Right kidney (tissue), 9 donors: ENCODE measurements at places on chromosomes 7 and 10.
A peak's percentile ranks its signal among the peaks of the same experiment; 100 is the strongest.

DNA sequence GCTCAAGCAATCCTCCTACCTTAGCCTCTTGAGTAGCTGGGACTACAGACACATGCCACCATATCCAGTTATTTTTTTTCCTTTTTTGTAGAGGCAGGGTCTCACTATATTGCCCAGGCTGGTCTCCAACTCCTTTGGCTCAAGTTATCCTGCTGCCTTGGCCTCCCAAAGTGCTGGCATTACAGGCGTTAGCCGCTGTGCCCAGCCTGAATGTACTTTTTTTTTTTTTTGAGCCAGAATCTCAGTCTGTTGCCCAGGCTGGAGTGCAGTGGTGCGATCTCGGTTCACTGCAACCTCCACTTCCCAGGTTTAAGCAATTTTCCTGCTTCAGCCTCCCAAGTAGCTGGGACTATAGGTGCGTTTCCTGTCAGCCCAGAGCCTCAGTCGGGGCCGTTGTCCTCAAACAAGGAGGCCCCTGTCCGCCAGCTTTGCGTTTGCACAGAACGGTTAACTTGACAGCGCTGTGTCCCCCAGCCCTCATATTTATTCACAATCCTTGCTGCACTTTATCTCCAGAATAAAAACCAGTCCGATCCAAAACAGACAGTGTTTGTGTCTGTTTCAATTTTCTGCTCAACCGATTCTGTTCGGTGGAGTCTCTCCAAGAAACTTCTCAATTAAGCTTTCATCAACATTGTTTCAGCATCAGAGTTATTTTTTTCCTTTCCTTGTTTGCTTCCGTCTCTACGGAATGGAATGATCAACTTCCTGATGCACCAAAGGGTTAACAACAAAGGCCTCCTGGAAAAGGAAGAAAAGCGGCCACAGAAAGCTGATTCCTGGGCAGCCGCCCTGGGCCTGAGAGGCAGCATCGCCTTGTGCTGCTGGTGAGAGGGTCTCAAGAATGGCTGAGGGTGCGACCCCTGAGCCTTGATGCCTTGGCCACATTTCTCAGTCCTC lies 64.5 kb downstream of the PDIA4 start:
- peak; percentile 50 for DNase-seq

GRCh38 chr10:46530249-46531186 lies 25.9 kb downstream of the GPRIN2 start:
- DNase-seq = no peak

DNA sequence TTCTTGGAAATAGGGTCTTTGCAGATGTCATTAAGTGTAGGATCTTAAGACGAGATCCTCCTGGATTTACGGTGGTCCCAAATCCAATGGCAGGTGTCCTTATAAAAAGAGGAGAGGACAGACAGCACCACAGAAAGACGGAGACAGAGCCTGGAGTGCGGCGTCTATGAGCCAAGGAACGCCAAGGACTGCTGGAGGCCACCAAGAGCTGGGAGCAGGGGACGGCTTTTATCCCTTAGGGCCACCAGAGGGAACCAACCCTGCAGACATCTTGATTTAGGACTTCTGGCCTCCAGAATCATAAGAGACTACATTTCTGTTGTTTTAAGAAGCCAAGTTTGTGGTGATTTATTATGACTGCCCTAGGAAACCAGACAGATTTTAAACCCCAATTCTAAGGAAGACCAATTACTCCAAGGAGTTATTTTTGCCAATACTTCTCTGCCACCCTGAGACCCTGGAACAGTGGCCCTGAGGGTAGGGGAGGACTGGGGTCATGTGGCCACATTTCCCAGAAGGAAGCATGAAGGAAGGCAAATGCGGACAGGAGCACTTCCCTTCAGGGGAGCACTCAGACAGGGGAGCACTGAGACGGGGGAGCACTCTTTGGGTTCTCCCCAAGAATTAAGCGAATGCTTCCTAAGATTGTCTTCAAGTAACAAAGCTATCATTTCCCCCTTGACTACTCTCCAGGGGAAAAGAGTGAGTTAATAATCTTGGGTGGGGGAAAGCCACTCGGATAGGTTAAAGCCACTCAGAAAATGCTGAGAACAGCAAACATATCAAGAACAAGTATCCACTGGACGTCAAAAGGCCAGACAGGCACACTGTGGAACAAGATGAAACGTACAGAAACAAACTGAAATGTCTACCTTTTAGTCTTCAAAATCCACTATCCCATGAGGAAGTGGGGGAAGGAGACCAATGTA lies 67.5 kb downstream of the CHST15 start:
- DNase-seq = no peak

- no peak for DNase-seq
These were observed 51.0 kb downstream of the AMZ1 start for GRCh38 chr7:2738766-2739549.

DNA sequence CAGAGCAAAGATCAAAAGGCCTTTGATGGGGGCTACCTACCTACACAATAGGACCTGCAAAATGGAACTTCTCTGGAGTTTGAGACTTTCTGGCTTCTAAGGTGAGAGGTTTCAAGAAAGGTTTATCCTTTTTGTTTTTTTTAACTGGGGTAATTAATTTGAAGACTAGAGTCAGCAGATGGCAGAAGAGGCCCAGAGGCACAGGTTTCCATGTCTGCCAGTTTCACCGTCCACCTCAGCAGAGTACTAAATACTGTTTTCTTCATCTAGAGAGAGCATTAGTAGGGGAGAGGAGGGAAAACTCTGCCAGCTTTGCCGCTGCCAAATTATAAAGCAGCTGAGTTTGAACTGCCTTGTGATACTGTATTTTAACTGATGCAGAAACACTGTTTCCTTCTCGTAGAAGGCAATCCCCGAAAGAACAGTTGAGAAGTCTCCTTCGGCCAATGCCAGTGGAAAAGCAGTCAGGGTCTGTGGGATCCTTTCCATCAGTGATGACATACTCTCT lies 138.7 kb downstream of the SLC25A13 start:
- DNase-seq = no peak

DNA sequence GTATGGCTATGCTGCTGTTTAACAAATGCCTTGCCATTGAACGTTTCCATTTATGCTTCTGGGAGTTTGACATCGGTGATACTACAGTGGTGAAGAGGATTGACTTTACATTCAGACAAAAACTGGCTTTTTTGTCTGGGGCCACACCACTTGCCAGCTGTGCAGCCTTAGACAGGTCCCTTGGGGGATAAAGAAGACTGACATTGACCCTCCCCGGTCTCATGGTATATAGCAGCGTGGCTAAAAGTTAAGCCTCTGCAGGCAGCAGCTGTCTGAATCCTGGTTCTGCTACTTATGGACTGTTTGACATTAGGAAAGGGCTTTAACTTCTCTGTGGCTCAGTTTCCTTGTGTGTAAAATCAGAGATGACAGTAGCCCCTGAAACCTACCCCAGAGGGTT lies 42.0 kb upstream of the PTF1A start:
- no peak for DNase-seq

DNA sequence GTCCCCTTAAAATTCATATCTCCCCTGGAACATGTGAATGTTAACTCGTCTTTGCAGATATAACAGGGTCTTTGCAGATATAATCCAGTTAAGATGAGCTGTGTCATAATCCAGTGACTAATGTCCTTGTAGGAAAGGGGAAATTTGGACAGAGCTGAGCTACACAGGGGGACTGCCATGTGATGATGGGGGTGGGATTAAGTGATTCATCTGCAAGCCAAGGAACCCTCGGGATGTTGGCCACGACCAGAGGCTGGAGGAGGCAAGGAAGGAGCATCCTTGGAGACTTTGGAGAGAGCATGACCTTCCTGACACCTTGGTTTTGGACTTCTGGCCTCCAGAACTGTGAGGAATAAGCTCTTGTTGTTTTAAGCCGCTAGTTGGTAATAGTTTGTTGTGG lies 153.9 kb upstream of the PCBD1 start:
- DNase-seq = no peak

DNA sequence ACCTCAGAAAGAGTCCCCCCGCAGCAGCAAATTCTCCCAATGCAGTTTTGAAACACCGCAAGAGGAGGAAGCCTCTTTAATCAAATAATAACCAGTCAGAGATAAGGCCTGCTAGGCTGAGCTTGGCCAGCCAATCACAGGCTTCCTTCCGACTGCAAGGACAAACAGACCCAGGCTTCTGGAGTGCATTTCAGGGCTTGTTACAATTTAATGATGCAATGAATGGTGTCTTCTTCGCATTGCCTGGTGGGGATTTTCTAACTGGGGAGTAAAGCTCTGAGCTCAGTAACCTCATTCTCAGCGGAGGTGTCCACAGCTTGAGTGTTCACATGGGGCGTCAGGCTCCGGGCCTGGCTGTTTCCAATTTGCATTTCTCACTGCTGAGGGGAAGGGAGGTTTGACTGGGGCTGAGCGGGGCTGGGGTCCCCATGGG lies 31.8 kb upstream of the GPAM start:
- no peak for DNase-seq

DNA sequence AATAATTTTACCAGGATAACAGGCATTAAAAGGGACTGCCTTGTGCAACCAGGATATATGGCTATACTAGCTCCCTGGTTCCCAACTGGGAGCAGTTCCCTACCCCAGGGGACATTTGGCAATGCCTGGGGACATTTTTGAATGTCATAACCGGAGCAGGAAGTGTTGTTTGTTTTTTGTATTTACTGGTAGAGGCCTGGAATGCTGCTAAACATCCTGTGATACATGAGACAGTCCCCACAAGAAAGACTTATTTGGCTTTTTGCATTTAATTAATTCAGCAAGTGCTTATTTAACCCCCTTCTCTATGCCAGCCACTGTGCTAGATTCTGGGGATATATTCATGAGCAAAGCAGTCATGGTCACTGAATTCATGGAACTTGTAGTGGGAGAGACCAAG lies 181.2 kb downstream of the BBS9 start:
- DNase-seq = no peak

DNA sequence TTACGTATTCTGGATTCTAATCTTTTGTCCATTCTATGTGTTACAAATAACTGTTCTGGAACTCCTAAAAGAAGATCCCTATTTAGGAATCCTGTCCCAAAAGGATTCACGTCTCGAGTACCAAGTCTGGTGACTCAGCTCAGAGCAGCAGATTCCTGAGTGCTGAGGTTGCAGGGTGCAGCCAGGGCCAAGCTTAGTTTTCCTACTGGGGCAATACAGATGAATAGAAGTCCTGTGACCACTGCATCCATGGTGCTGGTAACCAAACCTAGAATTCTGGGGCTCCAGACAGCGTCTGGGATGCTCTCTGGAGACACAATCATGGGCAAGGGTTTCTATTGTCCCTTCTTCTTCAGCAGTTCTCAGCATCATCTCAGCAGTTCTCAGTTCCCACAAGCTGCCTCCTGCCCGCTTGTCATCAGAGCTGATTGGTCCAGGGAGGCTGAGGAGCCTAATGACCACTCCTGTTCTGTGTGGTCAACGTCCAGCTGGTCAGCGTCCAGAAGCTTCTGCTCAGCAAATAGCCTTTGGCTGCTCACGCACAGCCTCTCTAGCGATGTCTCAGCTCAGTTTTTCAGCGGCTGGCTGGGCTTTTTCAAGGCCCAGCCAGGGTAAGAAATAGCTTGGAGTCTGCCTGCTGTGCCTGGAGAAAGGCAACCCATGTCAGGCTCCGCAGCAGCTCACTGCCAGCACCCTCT lies 50.4 kb upstream of the C7orf33 start:
- no peak for DNase-seq

DNA sequence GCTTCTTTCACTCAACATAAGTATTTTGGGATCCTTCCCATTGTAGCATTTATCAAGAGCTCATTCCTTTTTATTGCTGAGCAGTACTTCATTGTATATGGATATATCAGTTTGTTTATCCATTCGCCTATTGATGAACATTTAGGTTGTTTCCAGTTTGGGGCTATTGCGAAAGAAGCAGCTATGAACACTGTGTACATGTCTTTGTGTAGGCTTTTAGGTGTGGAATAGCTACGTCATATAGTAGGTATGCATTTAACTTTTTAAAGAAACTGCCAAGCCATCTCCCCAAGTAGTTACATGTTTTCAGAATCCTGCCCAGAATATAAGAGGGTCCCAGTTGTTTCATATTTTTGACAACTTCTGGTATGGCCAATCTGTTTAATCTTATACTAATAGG lies 468.1 kb downstream of the IPMK start:
- no peak for DNase-seq

DNA sequence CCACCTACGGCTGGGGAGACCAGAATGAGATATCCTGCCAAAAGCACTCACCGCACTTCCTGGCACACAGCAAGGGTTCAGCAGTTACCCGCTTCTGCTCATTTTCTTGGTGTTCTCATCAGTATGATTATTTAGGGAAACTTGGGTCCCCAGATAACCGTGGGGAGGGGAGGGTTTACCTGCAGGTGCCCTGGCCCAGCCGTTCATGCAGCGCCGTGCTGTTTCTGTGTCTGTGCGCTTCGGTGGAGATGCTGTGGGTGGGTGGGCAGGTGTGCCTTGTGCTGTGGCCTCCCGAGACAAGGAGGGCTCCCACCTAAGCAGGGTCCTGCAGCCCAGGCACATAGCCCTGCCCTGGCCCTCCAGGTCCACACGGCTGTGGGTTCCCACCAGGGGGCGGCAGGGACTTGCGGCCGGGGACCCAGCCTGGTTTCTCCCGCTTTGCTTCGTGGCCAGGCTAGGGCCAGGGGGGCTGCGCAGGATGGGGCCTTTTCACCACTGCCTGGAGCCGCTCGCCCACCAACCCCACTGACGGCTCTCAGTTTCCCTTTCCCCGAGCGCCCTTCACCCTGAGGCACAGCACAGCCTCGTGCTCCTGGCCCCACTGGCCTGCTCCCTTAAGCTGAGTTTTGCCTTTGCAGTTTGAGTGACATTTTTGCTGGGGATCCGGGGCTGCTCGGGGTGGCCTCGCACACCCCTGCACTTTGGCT lies 78.5 kb downstream of the LHPP start:
- peak; percentile 73 for DNase-seq

DNA sequence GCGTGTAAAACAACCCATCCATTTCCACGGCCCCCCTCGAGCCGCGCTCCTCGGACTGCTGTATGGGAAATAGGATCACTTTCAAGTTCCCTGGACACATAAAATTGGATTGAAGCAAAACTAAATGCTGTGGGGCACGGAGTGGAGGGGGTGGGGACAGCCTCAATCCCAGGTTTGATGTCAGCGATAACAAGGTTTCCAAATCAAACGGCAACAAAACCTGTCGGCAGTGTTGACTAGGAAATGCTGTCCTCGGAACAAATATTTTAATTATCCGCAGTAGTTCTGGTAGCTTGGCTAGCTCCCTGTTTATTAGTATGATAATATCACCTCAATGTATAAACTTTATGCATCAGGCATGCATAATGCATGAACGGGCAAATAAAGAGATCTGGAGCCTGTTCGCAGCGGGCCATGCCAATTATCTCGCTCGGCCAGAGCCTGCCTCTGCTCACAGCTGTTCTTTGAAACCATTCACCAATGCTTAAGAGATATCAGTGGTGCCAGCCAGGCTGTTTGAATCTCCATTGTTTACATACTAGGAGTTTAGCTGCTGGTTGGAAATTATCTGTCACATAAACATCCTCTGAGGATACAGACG lies 161.1 kb downstream of the PAXIP1 start:
- DNase-seq = no peak

GRCh38 chr10:4241724-4242345 lies 456.8 kb upstream of the KLF6 start:
- peak; percentile 26 for DNase-seq

- DNase-seq = no peak
These were observed 8.3 kb downstream of the ABCA13 start for GRCh38 chr7:48179496-48180030.

- DNase-seq = no peak
These were observed 789.4 kb downstream of the TYW1 start for GRCh38 chr7:67786021-67786420.

- peak; percentile 58 for DNase-seq
These were observed 56.7 kb downstream of the SNX10 start for GRCh38 chr7:26348234-26348851.
